ENCODE measurements at places on chromosomes 7 and 10.

GRCh38 chr10:1644191-1644711 is 93.1 kb downstream of the ADARB2 start:
- DNase-seq, result no peak

- DNase-seq, result no peak
Observed at GRCh38 chr10:11341283-11341960, 270.0 kb downstream of the USP6NL start.

GRCh38 chr10:72267819-72268399 is 5.8 kb upstream of the DDIT4 start:
- DNase-seq, result no peak

DNA sequence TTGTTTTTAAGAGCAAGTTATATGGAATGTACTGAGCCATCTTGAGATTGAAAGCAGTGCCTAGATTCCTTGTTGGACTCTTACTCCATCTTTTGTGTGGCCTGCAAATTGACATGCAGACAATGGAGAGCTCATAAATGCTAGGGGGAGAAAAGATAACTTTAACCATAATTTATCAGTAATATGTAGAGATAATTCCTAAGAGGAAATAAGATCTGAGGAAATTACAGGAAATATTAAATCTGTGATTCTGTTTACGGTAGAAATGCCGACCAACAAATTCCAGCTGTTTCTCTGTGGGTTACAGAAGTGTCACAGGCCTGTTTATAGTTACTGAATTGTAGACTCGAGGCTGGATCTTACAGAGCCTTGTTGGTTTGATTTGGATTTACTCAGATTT is 348.0 kb downstream of the SUGCT start:
- DNase-seq, result no peak

DNA sequence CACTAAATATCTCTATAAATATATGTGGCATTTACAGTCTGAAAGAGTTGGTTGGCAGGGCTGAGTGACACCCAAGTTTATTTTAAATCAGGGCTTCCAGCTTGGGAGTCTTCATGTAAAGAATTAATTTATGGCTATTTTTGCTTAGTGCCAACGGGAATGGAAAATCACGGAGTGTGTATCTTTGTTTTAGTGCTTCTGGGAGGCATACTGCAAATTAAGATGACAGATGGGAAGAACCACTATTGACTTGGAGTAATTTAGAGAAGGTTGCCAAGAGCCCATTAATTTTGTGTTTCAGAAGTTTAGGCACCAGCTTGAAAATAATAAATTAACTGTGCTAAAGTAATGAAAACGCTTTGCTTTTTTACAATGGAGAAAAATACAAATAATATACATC is 135.2 kb downstream of the GPR37 start:
- DNase-seq, result no peak

GRCh38 chr7:126605553-126605952 is 647.2 kb downstream of the GRM8 start:
- no peak for DNase-seq

GRCh38 chr7:17320657-17321056 is 22.2 kb downstream of the AHR start:
- DNase-seq, result no peak

- no peak for DNase-seq
Observed at GRCh38 chr7:87435546-87435945, 39.9 kb downstream of the ABCB4 start.

DNA sequence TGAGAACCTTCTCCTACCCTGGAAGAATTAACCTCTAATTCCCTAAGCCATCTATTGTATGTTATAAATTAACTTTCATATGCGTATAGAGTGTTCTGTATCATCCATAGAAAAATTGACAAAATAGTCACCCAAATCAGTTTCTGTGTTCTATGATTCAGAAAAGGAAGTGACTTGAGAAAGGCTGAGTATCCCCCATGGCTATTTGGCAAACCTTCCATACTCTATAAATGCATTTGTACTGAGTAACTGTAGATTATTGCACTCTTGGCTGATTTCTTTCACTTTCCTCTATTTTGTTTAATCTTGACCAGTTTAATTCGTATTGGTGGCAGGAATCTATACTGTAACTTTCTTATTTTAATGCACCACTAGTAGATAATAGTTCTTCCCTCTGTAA is 182.2 kb downstream of the HTR7 start:
- no peak for DNase-seq

GRCh38 chr10:120195984-120196712 is 260.9 kb upstream of the PLPP4 start:
- no peak for DNase-seq

- DNase-seq, result no peak
Observed at GRCh38 chr7:50327443-50327842, 22.9 kb downstream of the IKZF1 start.

GRCh38 chr7:10779465-10780399 is 193.9 kb upstream of the PHF14 start:
- DNase-seq, result no peak

DNA sequence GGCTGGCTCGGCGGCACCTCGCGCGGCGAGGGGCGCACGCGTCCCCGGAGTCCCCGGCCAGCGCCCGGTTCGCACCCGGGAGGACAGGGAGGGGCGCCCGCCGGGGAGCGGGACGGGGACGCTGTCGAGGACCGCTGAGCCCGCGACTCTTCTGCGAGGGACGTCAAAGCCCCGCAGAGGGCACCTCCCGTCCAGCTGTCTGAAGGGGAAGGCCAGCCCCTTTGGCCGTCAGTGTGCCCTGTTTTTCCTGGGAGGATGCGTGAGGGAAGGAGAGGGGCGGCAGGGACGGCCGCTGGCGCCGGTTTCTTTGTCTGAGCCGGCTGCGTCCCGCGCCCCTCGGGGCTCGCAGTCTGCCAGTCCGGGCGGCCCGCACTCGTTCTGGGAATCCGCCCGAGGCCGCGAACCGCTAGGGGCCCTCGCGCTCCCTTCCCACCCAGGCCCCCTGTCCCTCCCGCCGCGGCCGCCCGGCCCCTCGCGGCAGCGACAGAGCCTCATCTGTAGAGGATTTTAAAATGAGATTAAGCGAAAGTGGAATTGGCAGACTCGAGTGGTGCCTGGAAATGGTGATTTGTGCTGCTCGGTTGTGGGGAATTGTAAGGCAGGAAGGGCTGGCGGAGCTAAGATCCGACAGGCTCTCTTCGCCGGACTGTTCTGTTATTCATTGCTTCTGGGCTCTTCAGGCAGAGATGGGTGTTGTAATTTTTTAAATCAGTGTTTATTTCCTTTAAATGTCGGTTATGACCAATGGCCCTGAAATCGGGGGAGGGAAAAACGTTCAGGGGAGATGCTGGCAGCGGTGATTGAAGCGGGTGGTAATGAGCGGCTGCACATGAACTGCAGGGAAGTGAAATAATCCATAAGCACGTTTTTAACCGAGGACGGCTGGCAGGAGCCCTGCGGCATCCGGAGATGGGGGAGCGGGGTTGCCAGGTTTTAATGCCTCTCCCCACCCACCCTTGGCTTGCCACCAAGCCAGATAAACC is 618 bp upstream of the RELN start:
- no peak for DNase-seq

GRCh38 chr10:124105594-124105993 is 12.2 kb upstream of the CHST15 start:
- DNase-seq, result no peak

- no peak for DNase-seq
Observed at GRCh38 chr10:80356989-80357850, 639 bp downstream of the DYDC2 start.

DNA sequence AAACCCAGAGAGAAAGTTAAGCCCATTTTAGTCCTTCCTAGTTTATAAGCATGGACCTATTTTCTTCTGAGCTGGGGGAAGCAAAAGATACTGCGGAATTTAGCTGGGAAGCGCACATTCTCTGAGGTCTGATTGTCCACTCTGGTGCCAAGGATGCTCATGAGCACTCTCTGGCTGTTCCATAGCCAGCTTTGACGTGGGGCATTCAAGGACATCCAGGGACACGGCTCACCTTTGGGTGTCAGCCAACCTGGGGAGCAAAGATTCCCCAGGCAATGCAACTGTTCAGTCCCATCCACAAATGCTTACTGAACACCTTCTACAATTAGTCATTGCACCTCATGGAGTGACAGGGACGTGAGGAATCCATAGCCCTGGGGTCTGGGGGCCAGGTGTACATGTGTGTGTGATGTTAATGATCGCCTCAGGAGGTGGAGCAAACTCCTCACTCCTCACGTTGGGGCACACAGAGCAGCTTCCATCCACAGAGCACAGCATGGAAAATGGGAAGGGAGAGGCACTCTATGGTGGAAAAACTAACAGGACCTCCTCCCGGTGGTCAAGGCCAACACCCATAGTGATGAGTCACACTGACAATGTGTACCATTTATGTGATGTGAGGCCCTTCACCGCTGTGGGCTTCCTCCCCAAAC is 67.5 kb upstream of the IGFBP3 start:
- no peak for DNase-seq

DNA sequence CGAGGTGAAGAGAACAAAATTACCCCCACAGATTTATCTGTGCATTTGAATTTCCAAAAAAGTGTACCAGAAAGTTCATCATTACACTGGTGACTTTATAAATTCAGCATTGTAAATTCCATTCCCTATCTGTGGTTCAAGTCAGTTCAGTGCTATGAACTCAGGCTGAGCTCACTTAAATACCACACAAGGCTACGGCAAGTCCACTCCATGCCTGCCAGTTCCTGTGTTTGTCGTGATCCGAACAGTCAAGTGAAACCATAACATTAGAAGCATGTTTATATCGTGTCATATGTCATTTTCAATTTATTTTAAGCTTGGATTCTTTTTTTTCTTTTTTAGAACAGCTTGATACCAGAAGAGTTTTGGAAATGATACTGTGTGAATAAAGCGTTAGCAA is 14.8 kb downstream of the MBL2 start:
- DNase-seq, result no peak

GRCh38 chr7:23164846-23165245 is 17.0 kb upstream of the NUP42 start:
- DNase-seq, result no peak

- no peak for DNase-seq
Observed at GRCh38 chr7:40586197-40586596, 451.4 kb downstream of the SUGCT start.

- DNase-seq, result no peak
Observed at GRCh38 chr10:46264336-46264735, 22.5 kb upstream of the ANTXRL start.

DNA sequence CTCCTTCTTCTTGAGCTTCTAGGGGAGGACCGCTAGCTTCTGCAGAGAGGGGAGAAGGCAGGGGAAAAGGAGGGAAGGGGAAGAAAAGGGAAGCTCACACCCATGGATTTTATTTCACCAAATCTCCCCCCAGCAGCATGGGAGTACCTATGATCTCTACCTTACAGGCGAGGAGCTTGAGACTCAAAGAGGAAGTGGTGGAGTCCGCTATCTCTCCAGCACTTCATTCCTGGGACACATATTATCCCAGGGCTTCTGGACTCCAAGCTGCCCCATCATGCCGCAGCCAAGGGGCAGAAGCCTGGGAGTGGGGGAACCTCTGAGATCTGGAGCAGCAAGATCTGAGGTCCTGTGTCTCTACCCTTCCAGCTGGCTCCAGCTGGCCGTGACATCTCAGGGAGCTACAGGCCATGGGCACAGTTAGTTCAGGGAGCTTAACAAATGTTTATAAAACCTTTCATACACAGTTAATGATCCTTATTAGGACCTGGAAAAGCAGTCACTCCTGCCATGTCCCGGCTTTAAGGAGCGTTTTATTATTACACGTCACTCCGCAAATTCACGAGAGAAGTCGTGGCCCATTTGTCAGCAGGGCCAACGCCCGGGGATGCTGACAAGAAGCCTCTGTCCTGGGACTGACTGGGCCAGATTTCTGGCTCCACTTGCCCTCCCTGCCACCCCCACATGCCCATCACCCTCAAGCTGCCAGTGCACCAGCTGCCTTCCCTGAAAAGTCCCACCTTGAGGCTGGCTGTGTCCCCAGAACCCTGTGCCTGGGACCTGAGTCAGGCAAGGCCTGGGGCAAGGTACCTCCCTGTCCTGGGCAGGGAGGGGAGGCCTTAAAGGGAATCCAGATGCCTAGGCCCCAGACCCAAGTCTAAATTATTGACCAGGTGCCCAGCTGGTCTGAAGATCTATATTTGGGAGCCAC is 132.1 kb upstream of the ZMIZ1 start:
- DNase-seq, result no peak

DNA sequence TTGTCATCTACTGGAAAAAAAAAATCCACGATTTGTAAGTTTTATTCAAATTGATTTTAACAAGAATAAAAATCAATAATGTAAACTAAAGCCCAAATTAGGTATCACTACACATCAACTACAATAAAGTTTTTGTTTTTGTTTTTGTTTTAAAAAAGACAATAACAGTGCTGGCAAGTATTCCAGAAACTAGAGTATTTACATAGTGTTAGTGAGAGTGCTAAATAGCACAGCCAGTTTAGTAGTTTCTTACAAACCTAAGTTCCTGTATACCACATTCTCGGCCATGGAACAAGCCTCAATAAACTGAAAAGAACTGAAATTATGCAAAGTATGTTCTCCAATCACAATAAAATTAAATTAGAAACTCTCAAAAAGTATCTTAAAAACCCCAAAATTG is 8.1 kb downstream of the ARHGAP12 start:
- DNase-seq, result no peak

- DNase-seq, result no peak
Observed at GRCh38 chr7:124413029-124413428, 352.6 kb downstream of the GPR37 start.

- DNase-seq, result no peak
Observed at GRCh38 chr10:121648059-121648458, 49.8 kb upstream of the FGFR2 start.

DNA sequence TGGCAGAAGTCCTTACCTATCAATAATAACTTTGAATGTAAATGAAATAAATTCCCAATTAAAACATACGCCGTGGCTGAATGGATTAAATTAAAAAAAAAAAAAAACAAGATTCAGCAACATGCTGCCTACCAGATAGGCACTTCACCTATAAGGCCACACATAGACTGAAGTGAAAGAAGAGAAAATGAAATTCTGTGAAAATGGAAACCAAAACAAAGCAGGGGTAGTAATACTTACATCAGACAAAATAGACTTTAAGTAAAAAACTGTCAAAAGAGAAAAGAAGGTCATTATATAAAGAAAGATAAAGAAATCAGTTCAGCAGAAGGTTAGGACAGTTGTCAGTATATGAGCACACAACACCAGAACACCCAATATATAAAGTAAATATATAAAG is 55.3 kb downstream of the TCAF1 start:
- no peak for DNase-seq
